ENCODE measurements at places on chromosomes 13 and 19.

- DNase-seq, result no peak
Measured at GRCh38 chr19:5367530-5368133, 27.0 kb upstream of the PTPRS start.

GRCh38 chr13:91526543-91527033 lies 128.2 kb downstream of the GPC5 start:
- DNase-seq, result no peak

GRCh38 chr19:29944390-29945012 lies 2.5 kb downstream of the URI1 start:
- DNase-seq, result no peak

DNA sequence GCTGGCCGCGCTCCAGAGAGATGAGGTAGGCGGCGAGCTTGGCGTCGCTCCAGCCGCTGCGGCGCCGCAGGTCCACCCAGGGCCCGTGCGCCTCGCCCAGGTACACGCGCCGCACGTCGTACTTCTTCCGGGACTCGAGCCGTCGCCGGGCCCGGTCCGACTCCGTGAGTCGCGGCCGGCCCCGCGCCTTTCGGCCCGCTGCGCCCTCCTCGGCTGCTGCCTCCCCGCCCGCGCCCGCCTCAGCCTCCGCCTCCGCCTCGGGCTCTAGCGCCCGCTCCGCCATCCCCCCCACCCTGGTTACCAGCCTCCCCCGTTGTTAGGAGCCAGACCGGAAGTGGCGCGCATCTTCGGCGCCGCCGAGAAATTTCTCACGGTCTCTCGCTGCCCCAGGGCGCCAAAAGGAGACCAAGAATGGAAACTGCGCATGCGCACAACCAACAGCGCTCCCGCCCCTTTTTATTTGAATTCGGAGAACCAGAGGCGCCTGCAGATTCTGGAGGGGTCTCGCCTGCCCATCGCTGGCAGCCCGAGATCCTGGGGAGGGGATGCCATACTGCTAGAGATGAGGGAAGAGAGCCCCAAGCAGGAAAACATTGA lies at the start of gene ZNF653:
TSS of gene ZNF653 (minus strand) at position 336 of the 597 bp plus-strand sequence. CDS start at position 283, 53 bp downstream.
- peak; percentile 94 for DNase-seq
